Stimulated activated CD4-positive, alpha-beta T cell treated with anti-CD3 and anti-CD28 coated beads, Interleukin-4, amount 100 ng/mL, for 24 hours (primary cell): ENCODE measurements at places on chromosomes 7 and 10.
A peak's percentile ranks its signal among the peaks of the same experiment; 100 is the strongest.

DNA sequence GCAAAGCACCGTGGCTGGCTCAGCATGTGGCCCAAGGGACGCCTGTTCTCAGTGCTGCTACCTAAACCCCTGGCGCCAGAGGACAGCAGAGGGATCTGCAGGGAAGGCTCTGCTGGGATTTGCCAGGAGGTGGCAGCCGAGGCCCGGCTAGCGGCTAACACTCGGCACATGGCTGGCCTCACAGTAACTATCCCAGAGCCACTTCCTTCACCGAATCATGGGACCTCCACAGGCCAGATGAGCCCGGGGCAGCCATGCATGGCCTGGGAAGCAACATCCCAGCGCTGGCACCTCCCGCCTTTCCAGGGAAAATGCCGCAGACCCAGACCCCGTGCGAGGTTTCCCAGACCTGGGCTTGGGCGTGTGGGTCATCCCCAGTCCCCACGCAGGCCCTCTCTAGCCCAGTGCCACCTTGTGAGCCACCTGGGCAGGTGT is 36.4 kb downstream of the DPYSL4 start:
- peak; percentile 70 for DNase-seq

DNA sequence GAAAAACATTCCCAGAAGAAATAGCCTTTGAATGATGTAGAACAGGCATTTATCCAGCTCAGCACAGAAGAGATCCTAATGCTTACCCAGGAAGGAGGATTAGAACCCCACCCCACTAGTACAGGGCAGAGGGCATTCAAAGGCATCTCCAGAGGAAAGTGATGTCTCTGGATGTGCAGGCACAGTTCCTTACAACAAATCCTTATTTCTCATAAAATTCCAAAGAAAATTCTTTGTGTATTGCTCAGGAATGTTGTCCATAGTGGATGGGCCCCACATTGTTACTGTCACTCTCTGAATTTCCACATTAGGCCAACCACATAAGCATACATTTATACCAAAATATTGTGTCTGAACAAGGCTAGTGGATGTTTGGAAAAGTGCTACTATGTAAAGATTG is 243.0 kb downstream of the ADRA2A start:
- no peak for DNase-seq

- DNase-seq = no peak
Measured at GRCh38 chr10:42981358-42982236, 95.3 kb upstream of the RET start.

DNA sequence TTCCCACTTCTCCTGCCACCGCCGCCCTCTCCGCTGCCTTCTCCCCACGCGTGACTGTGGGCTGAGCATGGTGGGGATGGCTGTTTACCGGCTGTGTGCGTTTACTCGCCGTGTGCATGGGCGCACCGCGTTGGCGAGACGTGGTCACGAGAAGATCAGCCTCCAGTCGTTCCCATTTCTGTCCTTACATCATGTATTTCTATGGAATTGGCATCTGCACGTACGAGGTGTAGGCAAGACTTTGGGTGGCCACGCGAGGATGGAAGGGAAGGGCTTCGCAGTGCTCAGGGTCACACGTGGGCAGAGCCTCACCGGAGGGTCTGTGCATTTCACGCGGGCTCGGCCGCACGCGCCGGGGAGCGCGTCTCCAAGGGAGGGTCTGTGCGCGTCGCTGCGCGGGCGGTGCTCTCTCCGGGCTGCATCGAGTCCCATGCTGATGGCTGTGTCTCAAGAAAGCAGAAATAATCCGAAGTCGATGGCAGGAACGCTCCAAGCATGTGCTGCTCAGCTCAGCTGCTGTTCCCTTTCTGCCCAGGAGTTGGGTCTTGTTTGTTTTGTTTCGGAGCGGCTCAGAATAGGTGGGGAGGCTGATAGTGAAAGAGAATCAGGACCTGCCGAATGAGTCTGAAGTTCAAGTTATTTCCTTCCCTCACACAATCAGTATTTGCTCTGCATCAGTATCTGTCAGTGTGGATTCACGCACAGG is 973 bp downstream of the CAMK1D start:
- peak; percentile 52 for DNase-seq

- DNase-seq = no peak
Measured at GRCh38 chr10:98338318-98338717, 70.3 kb upstream of the LOXL4 start.

GRCh38 chr7:102425639-102426267 is 7.6 kb upstream of the ORAI2 start:
- peak; percentile 89 for DNase-seq

- DNase-seq = no peak
Measured at GRCh38 chr10:77537720-77538373, 99.8 kb downstream of the KCNMA1 start.

DNA sequence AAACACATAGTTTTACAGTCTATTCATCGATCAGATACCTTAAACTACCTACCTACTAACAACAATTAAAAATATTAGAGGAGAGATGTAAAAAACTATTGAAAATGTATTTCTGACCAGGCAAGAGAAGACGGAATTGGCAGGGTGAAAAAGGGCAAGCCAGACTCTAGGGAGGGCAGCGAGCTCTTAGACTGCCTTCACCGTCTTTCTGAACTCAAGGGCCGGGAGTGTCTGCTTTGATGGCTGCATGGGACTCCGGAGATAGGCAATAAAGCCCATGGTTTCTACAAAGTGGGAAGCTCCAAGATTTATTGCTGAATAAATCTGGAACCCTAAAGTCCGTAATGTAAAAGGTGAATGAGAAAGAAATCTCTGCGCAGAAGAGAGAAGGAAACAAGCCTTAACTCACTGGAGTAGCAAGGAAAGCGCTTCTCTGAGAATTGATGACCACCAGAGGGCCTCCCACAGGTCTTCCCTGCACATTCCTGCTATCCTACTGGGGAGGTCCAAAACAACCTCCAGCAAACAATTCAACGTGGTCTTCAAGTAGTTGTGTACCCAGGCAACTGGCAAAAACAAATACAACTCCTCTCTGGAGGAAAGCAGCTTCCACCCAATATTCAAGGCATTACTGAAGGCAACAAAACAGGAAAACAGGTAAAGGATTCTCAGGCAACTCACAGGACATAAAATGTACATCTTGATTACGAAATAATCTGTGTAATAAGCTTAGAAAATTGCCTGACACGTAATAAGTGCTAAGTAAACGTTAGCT is 181.3 kb downstream of the SDK1 start:
- DNase-seq = no peak
